Fibroblast of the aortic adventitia (primary cell): ENCODE measurements at places on chromosomes 5 and 9. TPM values are rescaled to one million over a fixed set of nuclear protein-coding genes. Genes with fewer than 3 reads are reported as not detected.

MVB12B gene
- total RNA-seq, result 1.4 and 3.5 TPM in 2 replicates

LURAP1L gene
- total RNA-seq, result 47.5 and 48.2 TPM in 2 replicates

ADGRD2 gene
- total RNA-seq, result not detected in 2 replicates

IFNA13 gene
- not detected in 2 replicates for total RNA-seq

DNA sequence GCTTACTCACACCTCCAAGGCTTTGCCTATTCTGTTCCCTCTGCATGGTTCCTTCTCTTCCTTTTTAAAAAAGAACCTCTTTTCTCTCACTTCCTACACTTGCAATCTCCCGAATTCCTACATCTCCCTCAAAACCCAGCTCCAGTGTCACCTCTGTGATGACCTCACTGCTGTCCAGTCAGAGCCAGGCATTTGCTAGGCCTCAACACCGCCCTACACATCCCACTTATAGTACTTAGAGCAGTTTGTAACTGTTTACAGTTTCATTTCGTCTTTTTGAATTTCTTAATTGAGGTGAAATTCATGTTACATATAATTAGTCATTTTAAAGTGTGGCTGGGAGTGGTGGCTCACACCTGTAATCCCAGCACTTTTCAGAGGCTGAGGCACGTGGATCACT, 30.8 kb downstream of the CD14 start:
- no peak for DNase-seq

GRCh38 chr5:9464478-9464877, 81.4 kb downstream of the SEMA5A start:
- DNase-seq, result no peak

GRCh38 chr5:8394965-8395364, 526.0 kb downstream of the MTRR start:
- DNase-seq, result no peak

DNA sequence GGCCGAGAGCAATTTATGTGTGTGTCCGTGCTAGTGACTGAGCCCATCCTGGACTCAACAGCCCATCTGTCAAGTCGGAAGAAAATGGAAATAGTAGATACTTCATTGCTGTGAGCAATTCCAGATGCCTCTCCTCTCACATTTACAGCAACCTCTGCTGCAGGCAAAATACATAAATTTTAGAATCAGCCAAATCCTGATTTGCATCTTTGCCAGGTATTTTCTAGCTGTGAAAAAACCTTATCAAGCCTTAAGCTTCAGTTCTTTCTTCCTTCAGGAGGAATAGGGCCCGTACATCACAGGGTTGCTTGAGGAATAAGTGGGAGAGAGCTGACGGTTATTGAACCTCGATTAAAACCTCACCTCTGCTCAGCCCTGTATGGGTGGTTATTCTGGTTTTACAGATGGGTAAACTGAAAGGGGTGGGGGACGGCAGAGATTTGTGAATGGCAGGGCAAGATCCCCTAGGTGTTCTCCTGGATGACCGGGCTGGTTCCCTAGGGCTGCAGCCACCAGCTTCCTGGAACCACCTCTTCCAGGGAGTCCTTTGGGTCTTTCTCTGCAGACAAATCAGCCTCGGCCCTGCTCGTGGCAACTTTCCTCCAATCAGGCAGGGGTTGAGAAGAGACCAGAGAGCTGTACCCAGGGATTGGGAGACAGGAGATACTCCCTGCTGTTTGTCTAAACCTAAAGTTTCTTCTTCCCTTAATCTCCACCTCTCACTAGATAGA, 5.3 kb upstream of the MSX2 start:
- DNase-seq, result no peak

DNA sequence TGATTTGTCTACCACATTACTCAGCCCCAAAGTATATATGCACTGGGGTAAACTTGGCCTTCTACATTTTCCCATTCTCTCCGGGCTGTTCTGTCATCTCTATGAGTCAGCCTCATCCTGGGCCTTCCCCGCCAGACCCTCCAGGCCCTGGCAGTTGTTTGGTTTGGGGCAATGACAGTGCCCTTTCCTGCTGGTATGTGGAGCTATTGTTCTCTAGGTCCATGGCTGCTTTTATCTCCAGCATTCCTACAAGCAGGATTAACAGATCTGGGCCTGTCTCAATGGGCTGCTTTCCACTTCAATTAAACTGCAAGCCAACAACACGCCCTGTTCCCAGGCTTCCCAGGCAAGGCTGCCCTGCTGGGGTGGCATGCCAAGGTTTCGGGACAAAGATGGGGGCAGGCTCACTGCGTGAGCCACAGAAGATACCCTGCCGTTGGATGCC, 136.4 kb downstream of the SLIT3 start:
- DNase-seq, result peak; percentile 94

- DNase-seq, result no peak
Measured at GRCh38 chr5:43315263-43315662, 2.1 kb upstream of the HMGCS1 start.

- no peak for DNase-seq
Measured at GRCh38 chr5:77333451-77334123, 123.1 kb downstream of the PDE8B start.

GRCh38 chr9:69495296-69495695, 170.3 kb downstream of the ENTREP1 start:
- no peak for DNase-seq

- DNase-seq, result no peak
Measured at GRCh38 chr5:130243641-130244040, 339.4 kb downstream of the CHSY3 start.

DNA sequence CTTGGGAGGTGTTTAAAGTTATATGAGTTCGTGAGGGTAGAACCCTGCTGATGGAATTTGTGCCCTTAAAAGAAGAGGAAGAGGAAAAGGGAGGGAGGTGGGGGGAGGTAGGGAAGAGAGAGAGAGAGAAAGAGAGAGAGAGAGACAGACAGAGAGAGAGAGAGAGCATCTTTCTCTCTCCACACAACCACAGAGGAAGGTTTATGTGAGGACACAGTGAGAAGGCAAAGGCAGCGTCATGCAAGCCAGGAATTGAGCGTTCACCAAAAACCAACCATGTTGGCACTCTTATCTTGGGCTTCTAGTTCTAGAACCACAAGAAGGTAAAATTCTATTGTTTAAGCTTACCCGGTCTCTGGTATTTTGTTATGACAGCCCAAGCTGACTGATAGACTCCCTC, 152.4 kb downstream of the SH3GL2 start:
- DNase-seq, result no peak

DNA sequence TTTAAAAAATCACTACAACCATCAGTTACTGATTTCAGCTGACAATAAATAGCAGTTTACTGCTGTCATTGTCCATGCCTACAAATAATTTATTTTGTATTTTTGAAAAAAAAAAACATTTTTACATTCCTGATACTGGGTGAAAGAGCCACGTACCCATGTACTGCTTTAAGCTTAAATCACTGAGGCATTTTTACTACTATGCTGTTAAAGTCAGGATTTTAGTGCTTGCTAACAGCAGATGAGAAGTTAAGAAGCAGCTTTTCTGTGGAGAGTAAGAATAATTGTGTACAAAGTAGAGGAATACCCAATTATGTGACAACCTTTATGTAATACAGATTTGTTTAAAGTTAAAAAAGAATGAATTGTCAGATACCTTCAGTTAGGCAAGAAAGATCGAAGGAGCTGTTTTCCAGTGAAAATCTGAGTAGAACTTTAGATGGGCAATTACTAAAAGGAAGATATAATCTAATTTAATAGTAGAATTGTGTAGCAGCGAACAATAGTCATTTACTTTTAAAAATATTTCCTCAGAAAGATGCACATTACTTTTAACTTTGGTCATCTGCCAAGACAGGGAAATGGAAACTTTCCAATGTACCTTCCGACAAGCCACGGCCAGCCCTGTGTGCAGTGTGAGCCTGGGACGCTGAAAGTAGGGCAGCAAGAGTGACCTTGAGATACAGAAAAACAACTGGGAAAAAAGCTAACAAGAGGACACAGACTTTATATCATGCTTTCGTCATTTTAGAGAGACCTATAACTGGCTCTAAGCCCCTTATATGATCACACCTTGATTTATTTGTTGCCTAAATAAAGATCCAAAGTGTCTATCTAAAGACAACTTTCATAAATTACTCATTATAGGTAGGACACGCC, 39.9 kb downstream of the RHOBTB3 start:
- DNase-seq, result no peak

DNA sequence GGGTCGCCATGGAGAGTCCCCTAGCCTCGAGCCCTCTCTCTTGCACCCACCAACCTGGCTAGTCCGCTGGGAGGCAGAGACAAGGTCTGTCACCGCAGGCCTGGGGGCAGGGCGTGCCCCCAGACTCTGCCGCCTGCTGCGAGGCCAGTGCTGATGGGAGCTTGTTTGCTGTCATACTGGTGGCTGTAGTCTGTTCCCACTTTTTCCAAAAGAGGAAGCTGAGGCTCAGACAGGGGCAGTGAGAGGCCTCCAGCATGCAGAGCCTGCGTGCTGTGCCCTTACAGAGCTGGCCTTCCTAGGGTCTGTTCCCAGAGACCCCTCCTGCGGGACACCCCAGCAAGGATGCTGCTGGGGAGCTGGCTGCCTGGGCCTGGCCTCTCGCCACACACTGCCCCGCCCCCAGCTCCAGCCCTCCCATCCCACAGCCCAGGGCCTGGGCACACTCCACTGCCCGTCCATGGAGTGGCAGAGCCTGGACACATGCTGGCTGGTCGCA, 21.0 kb upstream of the SUSD3 start:
- DNase-seq, result no peak

DNA sequence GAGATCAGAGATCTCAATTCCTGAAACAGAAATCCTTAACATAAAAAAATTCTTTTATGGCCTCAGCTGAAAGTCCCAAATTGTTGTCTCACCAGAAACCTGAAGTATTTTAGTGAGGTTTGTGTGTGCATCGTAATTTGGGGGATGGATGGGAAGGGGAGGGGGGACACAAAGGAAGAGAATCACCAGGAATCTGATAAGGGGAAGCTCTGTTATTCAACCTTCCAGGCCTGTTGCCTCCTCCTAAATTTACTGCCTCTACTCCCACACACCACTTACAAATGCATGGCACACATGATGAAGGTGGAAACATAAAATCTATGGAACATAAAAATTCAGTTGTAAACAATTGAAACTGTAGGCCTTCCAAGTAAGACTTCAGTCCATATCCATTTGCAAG, 97.7 kb downstream of the NPR3 start:
- no peak for DNase-seq

DNA sequence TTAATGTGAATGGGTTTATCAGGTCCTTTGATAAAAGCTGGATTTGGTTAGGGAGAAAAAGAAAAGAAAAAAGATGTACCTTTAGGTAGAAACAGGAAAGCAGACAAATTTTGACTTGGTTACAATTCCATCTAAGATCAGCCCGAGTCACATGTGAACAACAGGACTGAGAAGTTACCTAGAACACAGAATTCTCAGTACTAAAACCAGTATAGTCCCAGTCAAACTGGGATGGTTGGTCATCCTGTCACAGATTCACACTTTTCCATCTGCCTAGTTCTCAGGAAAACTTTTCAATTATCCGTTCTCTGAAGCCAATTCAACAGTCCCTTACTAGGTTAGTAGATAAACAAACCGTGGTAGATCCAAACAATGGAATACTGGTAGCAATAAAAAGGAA, 190.3 kb upstream of the PTGER4 start:
- no peak for DNase-seq

GRCh38 chr9:119559056-119559455, 189.8 kb upstream of the BRINP1 start:
- DNase-seq, result no peak

GRCh38 chr9:107960916-107961315, 471.3 kb upstream of the KLF4 start:
- DNase-seq, result no peak

DNA sequence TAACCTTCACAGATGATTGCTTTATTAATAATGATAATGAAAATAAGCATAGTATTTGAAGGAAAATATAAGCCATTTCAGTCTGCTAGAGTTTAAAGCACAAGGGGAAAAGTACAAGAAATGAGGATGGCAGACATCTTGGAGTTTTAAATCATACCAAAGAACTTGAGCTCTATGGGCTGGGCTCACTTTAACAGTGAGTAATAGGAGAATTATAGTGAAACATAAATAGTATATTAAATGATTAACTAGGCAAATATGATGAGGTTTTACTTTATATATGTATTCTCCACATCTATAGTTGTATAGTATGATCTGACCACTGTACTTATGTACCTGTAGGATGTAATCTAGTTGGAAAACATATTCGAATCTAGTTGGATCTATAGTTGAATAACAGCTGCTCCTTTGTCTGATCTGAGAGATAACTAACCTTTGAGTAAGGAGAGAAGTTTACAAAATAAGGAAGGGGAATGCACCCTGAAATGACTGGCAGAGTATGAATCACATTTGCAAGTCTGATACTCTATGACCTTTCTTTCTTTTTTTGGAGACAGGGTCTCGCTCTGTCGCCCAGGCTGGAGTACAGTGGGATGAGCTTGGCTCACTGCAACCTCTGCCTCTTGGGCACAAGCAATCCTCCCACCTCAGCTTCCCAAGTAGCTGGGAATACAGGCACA, 17.6 kb downstream of the MEGF9 start:
- no peak for DNase-seq

GRCh38 chr9:85741095-85741874, 469 bp downstream of the AGTPBP1 start:
- peak; percentile 17 for DNase-seq

- no peak for DNase-seq
Measured at GRCh38 chr9:11821306-11821975, 871.7 kb upstream of the TYRP1 start.

- no peak for DNase-seq
Measured at GRCh38 chr5:76810236-76810635, 8.6 kb upstream of the F2RL1 start.

GRCh38 chr5:67215519-67216471, 19.2 kb upstream of the CD180 start:
- DNase-seq, result peak; percentile 15

GRCh38 chr5:87020099-87020934, 247.4 kb upstream of the RASA1 start:
- DNase-seq, result peak; percentile 12

DNA sequence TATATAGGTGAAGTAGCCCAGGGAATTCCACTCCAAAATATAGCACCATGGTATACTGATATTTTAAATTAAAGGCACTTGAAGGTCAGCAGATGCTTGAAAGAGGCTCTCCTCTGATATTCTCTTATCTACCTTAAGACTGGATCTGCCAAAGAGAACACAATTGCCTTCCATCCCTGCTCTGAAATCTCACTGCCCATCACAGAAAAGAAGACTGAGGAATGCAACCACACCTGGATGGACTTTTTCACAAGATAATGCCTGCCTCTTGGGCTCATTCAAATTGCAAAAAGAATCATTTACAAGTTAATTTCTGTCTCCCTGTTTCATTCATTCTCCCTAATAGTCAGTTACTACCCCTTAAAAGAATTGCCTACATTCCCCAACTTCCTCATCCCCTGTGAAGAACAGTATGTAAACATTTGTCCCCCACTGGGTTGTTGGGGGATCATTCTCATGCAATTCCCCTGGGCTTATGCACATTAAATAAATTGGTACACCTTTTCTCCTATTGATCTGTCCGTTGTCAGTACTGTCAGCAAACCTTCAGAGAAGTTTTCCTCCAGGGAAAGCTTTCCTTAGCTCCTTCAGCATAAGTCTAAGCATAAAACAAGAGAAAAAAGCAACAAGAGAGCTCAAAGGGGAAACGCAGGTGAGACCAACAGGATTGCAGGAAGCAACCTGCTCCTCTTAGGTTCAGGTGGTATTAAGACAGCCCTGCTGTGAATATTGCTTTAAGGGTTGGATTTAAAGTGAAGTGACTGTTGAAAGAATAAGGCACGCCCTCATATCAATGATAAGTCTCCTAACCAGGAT, 171.4 kb upstream of the SLC30A5 start:
- DNase-seq, result no peak
